Activated naive CD8-positive, alpha-beta T cell treated with anti-CD3 and anti-CD28 coated beads, Interleukin-2, amount 10 ng/mL, durations not matched to agents 7 days and 5 days (primary cell): ENCODE measurements at places on chromosomes 4 and X. TPM values are rescaled to one million over a fixed set of nuclear protein-coding genes. Genes with fewer than 3 reads are reported as not detected.

BEX2 gene
- 16.8 TPM for total RNA-seq

MAP3K15 gene
- 0.43 TPM for total RNA-seq

L1CAM gene
- total RNA-seq: 7.2 TPM

INTS6L gene
- total RNA-seq: 33.2 TPM

XAGE1A gene
- not detected for total RNA-seq

MECP2 gene
- 81.9 TPM for total RNA-seq

ZCCHC18 gene
- 13.5 TPM for total RNA-seq

GRID2 gene
- not detected for total RNA-seq

GRCh38 chrX:39577985-39578869 lies 519.5 kb downstream of the BCOR start:
- no peaks in the 10 kb centered on the region for H3K36me3 ChIP-seq
- peak overlapping the region; percentile 67 for H3K27ac ChIP-seq
- peaks cover 3% of the 10 kb centered on the region for H3K4me1 ChIP-seq

GRCh38 chrX:138349351-138349750 lies 362.2 kb downstream of the FGF13 start:
- no peaks in the 10 kb centered on the region for H3K4me1 ChIP-seq
- H3K27me3 ChIP-seq: no peaks in the 10 kb centered on the region
- no peak overlapping the region for H3K27ac ChIP-seq

- peaks cover 5% of the 10 kb centered on the region for H3K27me3 ChIP-seq
- H3K27ac ChIP-seq: no peak overlapping the region
- no peaks in the 10 kb centered on the region for H3K4me1 ChIP-seq
- no peaks in the 10 kb centered on the region for H3K36me3 ChIP-seq
- no peak overlapping the region for H3K4me3 ChIP-seq
- DNase-seq: no peak
Measured at GRCh38 chrX:38206542-38206941, 14.1 kb downstream of the SRPX start.

- no peak for DNase-seq
- peaks cover 8% of the 10 kb centered on the region for H3K4me1 ChIP-seq
- H3K4me3 ChIP-seq: no peak overlapping the region
- H3K27ac ChIP-seq: no peak overlapping the region
Measured at GRCh38 chrX:70029863-70030262, 19.9 kb downstream of the AWAT2 start.

- peaks cover 2% of the 10 kb centered on the region for H3K27me3 ChIP-seq
- no peaks in the 10 kb centered on the region for H3K4me1 ChIP-seq
- DNase-seq: no peak
- H3K36me3 ChIP-seq: no peaks in the 10 kb centered on the region
- H3K27ac ChIP-seq: no peak overlapping the region
- no peak overlapping the region for H3K4me3 ChIP-seq
Measured at GRCh38 chr4:37014584-37014983, 230.0 kb upstream of the NWD2 start.

DNA sequence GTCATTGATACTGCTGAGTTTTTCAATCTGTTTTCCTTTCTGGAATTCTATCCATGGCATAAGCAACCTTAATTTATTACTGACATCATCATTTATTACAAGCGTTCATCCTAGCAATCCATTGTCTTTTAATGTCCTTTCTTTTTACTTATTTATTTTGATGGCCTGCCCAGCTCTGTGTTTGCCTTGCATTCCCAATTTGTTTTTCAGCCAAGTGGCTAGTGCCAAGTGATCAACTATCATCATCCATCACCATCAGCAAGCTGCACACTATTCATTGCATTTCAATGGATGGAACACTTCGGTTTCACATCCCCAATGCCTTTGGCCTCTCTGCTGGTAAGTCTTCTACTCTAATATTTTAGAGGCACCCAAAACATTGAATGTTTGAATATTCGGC lies 831.7 kb upstream of the EPHA5 start:
- H3K4me3 ChIP-seq: no peak overlapping the region
- no peaks in the 10 kb centered on the region for H3K36me3 ChIP-seq
- no peaks in the 10 kb centered on the region for H3K4me1 ChIP-seq

DNA sequence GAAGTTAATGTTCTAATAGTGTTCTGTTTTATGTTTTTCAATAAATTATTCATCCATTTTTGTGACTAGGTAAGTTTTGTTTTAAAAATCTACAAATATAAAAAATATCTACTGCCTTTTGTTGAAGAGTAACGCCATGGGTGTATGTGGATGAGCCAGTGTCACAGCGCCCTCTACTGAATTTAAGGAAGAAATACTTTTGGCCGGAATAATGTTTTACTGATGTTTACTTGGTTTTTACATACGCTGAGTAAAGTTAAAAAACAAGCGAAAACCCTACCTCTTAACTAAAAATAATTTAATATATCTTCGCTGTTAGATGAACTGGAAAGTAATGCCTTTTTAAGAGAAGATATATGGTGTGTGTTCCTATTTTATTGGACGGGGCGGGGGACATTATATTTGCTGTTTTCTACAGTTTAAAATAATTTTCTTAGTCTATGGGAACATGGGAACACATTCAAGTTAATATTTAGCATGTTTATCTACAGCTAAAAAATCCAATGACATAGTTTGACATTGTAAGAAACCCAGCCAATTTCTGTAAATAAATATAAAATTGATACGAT lies 86.1 kb downstream of the CPE start:
- peaks cover 9% of the 10 kb centered on the region for H3K27me3 ChIP-seq
- no peak for DNase-seq
- H3K36me3 ChIP-seq: no peaks in the 10 kb centered on the region
- no peak overlapping the region for H3K27ac ChIP-seq

GRCh38 chrX:28988246-28988645 lies 401.0 kb downstream of the IL1RAPL1 start:
- no peaks in the 10 kb centered on the region for H3K4me1 ChIP-seq
- H3K27me3 ChIP-seq: no peaks in the 10 kb centered on the region

- H3K4me3 ChIP-seq: no peak overlapping the region
- peaks cover 11% of the 10 kb centered on the region for H3K36me3 ChIP-seq
- H3K27me3 ChIP-seq: no peaks in the 10 kb centered on the region
- H3K4me1 ChIP-seq: peaks cover 26% of the 10 kb centered on the region
- peak overlapping the region; percentile 15 for H3K27ac ChIP-seq
Measured at GRCh38 chrX:45843518-45843917, 642.8 kb upstream of the DIPK2B start.

DNA sequence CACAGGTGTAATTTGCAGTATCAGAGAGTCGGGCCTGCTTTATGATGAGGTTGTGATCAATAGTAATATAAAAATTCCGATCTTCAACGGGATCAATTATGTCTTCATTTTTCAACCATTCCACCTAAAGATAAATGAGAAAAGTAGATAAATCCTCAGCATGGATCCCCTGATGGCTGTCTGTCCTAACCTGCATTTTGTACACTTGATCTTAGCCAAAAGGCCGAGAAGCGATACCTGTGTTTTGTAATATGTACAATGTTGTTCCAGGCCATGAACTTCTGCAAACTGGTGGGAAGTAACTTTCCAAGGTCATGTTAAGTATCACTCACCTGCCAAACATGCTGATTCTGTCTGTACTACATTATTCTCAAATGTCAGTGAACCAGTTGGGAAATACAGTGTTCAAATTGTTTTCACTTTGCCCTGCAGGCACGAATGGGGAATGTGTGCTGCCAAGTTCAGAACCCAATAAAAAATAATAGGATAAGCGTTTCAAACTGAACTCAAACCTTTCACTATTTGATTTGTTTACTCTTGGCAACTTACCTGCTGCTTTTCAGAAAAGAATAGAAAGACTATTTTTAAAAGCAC lies 298.1 kb downstream of the UNC5C start:
- DNase-seq: no peak
- no peaks in the 10 kb centered on the region for H3K4me1 ChIP-seq
- no peak overlapping the region for H3K27ac ChIP-seq
- H3K27me3 ChIP-seq: no peaks in the 10 kb centered on the region
- no peaks in the 10 kb centered on the region for H3K36me3 ChIP-seq

DNA sequence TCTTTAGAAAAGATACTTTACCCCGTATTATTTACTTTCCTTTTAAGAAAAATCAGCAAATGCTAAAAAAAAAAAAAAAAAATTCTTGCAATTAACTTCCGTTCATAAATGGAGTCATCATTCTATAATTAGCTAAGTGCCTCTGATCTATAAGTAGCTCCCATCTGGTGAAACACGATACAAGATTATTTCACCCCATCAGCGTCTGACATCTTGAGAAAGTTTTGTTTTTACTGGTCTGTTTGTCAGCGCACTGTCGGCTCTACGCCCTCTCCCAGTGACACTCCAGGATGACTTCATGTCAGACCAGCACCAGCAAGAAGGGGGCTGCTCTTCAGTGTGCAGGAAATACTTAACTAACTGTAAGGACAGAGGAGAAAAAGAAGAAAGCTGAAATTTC lies 108.3 kb downstream of the AFAP1 start:
- peaks cover 27% of the 10 kb centered on the region for H3K36me3 ChIP-seq
- no peaks in the 10 kb centered on the region for H3K27me3 ChIP-seq
- no peak overlapping the region for H3K27ac ChIP-seq
- peaks cover 27% of the 10 kb centered on the region for H3K4me1 ChIP-seq

DNA sequence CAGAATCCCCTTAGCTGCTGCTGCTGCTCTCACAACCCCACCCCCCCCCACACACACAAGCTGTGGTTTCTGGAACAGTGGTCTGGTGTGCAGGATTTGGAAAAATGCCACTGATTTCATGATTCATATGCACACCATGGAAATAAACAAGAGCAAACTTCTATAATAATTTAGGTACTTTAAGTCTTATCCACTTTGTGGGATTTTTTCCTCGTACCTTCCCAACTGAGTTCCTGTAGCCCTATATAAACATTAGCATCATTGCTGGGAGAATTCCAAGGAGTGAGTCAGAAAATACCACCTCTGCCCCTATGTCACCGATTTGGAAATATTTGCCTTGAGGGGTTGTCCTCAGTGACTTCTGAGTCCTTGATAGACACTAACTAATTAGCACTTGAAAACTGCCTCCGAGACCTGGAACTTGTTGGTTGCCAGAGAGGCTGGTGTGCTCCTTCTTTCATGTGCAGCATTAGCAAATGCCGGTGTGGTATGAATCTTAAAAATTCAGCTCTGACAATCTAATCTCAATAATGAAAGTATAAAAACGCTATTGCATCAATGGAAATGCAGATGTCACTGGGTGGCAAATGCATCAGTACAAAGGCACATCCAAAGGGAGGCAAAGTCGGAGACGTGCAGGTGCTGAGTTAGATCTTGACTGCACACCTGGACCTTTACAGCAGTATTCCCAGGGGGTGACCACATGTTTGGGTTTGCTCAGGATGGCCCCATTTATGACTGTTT lies 61.8 kb downstream of the CPE start:
- H3K36me3 ChIP-seq: no peaks in the 10 kb centered on the region
- peaks cover 6% of the 10 kb centered on the region for H3K27me3 ChIP-seq
- peaks cover 3% of the 10 kb centered on the region for H3K4me1 ChIP-seq
- H3K27ac ChIP-seq: no peak overlapping the region
